ENCODE measurements at places on chromosomes 1 and 21.

DNA sequence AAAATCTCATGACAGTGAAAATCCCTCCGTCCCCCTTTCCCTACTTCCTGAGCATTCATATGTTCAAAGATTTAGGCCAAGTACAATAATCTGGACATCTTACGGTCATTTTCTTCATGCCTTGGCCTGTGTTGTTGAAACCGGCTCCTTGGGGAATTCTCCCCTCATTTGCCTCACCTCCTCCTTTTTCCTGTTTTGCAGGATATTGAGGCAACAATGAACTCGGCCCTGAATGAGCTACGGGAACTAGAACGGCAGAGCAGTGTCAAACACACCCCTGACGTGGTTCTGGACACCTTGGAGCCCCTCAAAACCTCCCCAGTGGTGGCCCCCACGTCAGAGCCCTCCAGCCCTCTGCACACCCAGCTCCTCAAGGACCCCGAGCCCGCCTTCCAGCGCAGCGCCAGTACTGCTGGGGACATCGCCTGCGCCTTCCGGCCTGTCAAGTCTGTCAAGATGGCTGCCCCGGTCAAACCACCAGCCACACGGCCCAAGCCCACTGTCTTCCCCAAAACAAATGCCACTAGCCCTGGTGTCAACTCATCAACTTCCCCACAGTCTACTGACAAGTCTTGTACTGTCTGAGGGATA lies 9.3 kb upstream of the IKBKE start:
- no peak for DNase-seq

GRCh38 chr1:181139631-181140061 lies 51.1 kb downstream of the IER5 start:
- no peak for DNase-seq

DNA sequence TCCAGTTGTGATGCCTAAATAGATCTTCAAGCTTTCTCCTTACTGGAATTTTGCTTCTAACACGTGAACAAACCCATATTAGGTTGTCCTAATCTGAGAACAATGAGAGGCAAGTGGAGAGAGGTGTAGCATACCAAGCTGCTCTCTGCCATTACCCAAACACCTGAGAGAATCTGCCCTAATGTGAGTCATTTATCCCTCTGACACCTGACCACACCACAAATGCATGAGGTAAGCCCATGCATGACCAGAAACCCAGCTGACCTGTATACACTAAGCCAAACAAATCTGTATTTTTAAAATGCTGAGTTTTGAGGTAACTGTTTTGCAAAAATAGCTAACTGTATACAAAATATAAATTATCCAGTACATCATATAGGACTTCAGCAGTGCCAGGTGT lies 1458.1 kb upstream of the B3GALT2 start:
- DNase-seq = no peak

- no peak for DNase-seq
Measured at GRCh38 chr1:48930011-48930410, 153.3 kb upstream of the BEND5 start.

- no peak for DNase-seq
Measured at GRCh38 chr1:243732637-243733036, 117.4 kb downstream of the AKT3 start.

GRCh38 chr1:232548691-232549090 lies 81.2 kb downstream of the SIPA1L2 start:
- no peak for DNase-seq

DNA sequence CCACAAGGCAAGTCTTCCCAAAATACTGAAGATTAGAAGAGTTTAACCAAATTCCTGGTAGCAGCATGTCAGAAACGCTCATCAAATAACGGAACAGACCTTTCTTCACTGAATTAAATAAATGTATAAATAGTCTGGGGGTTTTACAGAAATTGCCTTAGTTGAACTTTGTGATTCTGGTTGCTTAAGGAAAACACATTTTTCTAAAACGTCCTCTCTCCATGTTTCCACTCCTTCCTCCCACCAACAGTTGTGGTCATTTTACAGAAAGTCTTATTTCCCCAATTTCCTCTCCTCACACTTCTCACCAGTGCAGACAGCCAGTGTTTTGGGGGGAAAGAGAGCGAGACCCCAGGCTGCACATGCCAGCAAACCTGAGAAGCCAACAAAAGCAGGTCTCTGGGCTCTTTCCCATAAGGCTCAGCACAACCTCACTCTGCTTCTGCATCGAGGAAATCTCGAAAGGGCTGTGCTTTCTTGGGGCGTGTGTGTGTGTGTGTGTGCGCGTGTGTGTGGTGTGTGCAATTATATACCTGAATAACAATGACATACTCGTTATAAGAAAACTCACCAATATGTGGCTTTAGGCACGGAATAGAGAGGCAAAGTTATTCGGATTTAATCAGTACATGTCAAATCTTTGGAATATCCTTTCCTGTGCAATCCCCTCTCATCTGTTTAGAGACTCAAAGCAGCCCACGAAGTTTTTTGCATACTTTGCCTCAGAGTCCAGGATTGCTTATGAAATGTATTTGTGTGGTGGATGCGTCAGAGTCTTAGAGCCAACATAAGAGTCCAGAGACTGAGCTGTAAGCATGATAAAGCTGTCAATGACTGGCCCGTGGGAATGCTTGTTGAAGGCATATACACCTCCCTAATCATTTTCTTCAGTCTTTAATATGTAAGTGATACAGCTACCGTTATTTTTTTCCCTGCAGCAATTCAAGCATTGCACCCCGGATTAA lies 2.0 kb downstream of the KCNJ15 start:
- DNase-seq = no peak

DNA sequence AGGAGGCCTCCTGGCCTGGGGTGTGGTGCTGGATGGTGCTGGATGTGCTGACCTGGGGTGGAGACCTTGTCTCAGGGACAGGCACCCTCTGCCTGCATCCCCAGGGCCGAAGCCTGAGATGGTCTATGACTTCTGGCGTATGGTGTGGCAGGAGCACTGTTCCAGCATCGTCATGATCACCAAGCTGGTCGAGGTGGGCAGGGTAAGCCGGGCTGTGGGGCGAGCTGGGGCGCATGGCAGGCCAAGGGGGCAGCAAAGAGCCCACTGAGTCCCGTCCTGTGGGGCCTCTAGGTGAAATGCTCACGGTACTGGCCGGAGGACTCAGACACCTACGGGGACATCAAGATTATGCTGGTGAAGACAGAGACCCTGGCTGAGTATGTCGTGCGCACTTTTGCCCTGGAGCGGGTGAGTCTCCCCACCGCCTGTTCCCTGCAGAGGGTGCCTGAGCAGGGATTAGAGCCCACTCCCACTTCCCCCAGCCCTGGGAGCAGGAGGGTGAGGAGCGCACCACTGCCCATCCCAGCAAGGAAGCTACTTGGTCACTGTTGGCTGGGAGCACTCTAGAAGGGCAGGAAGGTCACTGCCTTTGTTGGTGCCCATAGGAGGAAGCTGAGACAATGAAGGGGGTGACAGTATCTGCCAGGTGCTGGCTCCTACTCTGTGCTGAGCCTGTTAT lies 75.2 kb downstream of the PTPRU start:
- no peak for DNase-seq

DNA sequence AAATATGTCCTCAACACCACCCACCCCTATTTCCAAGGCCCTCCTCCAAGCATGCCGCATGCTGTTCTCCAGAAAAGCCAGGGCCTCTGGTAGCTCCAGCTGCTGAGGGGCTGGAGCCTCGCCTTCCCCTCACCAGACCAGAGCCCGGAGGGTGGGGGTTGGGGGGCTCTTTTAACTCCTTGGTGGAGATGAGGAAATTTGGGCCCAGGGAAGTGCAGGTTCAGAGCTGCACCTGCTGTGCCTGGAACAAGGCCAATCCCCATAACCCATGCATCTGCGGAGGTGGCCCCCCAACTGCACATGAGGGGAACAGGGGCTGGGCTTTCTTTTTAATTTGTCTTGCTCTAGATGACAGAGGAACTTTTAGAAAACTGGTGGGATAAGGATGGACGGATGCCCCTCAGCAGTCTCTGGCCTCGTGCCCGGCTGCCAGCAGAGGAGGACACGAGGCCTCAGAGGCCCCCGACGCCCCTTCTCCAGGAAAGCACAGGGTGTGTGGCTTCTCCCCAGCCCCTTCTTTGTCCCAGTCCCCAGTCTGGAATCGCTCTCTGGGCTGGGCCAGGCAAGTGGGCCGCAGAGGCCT lies 550 bp upstream of the SELENON start:
- DNase-seq = no peak

- DNase-seq = no peak
Measured at GRCh38 chr1:15540186-15540585, 13.5 kb downstream of the DNAJC16 start.

GRCh38 chr1:87766737-87767136 lies 438.1 kb downstream of the LMO4 start:
- DNase-seq = no peak

GRCh38 chr1:8976338-8976737 lies 30.7 kb downstream of the CA6 start:
- DNase-seq = no peak

GRCh38 chr1:219302697-219303096 lies 129.0 kb downstream of the LYPLAL1 start:
- no peak for DNase-seq

DNA sequence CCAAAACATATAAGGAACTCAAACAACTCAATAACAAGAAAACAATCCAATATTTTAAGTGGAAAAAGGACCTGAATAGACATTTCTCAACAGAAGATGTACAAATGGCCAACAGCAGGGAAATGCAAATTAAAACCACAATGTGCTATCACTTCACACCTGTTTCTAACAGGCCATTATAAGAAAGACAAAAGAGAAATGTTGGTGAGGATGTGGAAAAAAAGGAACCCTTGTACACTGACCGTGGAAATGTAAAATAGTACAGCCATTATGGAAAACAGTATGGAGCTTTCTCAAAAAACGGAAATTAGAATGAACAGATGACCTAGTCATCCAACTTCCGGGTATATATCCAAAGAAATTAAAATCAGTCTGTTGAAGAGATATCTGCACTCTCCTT lies 37.8 kb upstream of the CD2 start:
- DNase-seq = no peak
